ENCODE measurements at places on chromosomes 3 and 15.

DNA sequence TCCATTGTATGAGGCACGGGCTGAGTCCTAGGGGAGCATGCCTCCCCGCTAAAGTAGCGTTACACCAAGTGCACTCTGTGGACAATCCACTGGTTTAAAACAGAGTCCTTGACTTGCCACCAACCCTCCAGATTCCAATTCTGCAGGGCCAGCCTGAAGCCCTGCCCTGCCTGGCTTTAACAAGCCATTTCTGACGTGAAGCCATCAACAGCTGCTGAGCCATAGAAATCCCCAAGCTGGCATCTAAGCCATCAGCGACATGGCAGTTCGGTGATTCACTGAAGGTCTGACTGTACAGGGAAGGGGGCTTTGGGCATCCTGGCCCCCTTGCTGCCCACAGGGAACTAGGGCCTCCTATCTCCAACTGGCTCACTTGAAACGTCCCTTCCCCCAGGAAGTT lies 265.7 kb downstream of the UACA start:
- no peak for DNase-seq

DNA sequence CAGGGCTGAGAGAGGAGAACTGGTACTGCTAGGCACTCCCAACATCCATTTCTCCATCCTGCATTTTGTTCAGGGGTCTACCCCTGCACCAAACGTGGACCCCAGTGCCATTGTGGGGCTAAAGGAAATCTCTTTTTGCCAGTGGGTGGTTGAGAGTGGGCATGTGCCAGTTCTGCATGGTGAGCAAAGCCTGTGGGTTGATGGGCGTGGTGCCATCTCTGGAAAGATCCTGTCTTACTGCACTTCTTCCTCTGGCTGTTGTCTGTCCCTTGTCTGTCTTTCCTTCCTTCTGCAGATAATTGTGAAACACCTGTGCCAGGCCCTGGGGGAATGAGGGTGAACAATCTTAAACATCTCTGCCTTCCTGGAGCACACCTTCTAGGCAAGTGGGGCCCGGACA lies 1.4 kb upstream of the RARRES1 start:
- no peak for DNase-seq

- DNase-seq: no peak
These were observed 839.0 kb downstream of the TUSC7 start for GRCh38 chr3:117548600-117548999.

GRCh38 chr3:141294301-141294700 lies 62.7 kb downstream of the PXYLP1 start:
- no peak for DNase-seq

- DNase-seq: no peak
These were observed 36.1 kb downstream of the NSMCE3 start for GRCh38 chr15:29233566-29233965.

DNA sequence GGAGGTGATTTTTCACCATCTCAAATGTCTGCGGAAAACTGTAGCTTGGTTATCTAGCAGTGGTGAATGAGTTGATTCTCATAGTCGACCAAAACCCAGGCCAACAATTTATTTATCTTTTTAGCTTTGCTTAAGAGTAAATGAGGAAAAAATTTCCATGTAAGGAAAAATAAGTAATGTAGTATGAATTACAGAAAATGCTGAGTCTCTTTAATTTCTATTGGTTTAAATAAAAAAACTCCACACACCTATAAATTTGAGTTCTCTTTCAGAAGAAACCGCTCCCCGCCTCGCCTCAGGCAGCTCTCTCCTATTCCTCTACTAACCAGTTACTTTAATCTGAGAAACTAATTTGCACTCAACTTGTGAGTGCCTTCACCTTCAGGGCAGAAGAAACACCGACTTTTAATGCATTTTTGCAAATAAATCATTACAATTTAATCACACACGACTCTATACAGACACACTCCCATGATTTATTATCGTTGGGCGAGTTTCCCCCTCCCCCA lies 540 bp upstream of the RSRC1 start:
- no peak for DNase-seq

- DNase-seq: no peak
These were observed 108.5 kb downstream of the GLDN start for GRCh38 chr15:51450001-51450400.

- DNase-seq: no peak
These were observed 205.6 kb downstream of the VGLL3 start for GRCh38 chr3:86785386-86785785.

- DNase-seq: no peak
These were observed 2.2 kb downstream of the PDCD10 start for GRCh38 chr3:167732313-167733065.

DNA sequence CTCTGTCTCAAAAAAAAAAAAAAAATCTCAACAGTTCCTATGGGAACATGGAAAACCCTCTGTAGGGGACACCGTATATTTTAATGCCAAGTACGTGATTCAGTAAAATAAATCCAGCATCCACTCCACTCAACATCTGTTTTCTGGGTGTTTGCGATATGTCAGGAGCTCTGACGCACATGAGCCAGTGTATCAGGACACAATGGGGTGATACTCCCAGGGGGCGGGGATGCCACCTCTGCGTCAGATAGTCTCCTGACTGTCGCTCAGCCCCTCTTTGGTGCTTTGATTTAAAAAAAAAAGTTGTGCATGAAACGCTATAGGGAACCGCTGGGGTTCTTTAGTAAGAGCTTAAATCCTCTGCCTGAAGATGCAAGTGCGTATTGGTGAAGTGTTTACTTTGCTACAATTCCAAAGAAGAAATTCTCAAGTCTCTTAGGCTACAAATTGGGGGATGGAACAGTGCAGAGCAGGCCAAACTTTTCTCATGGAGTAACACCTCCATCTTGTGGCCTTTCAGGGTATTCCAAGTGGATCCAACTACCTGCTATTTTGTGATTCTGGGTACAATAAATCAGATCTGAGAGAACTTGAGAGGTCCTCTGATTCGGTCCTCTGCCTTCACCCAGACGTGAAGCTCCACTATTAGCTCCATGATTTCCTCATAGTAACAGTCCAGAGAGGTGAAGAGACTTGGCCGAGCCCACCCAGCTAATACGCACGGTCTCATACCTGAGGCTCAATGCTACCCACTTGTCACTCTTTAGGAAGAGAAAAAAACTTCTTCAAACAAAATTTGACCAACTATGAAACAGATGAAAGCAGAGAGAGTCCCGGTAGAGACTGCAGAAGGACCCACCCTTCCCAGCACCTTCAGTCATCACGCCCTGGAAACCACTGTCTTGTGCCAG lies 9.3 kb upstream of the NR2E3 start:
- DNase-seq: no peak

DNA sequence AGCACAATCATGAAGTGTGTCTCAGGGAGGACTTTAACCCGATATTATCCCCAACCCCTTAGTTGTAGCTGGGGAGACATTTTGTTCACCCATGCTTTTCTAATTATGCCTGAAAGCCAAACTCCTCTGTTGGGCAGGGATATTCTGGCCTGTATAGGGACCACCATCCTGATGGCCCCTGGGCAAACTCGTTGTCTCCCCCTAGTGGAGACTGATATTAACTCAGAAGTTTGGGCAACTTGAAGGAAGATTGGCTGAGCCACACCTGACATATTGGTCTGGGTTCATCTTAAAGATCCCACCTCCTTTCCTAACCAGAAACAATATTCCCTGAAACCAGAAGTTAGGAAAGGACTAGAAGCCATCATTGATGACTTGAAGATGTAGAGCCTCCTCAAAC lies 42.3 kb downstream of the TM4SF18 start:
- DNase-seq: no peak

GRCh38 chr15:40333922-40334492 lies 6.7 kb downstream of the CCDC9B start:
- DNase-seq: peak; percentile 44

- no peak for DNase-seq
These were observed 10.7 kb upstream of the SERPINI2 start for GRCh38 chr3:167484551-167484950.

- no peak for DNase-seq
These were observed 212.0 kb downstream of the XXYLT1 start for GRCh38 chr3:195059006-195059350.

DNA sequence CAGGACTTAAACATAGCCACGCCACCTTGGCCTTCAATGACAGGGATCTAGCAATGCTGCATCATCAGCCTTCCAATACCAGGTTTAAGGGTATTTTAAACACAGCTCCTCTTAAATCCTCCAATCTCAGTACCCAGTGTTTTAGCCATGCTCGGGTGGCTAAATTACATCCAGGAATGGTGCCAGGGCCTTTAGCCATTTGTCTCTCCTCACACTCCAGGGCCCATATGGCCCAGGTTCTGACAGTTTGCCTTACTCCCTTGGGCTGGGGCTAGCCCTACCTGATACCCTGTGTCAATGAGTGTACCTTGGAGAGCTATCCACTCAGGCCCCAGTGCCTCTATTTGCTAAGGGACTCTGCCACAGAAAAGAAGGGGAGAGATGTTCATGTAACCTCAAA lies 29.4 kb downstream of the ZNF589 start:
- DNase-seq: no peak

DNA sequence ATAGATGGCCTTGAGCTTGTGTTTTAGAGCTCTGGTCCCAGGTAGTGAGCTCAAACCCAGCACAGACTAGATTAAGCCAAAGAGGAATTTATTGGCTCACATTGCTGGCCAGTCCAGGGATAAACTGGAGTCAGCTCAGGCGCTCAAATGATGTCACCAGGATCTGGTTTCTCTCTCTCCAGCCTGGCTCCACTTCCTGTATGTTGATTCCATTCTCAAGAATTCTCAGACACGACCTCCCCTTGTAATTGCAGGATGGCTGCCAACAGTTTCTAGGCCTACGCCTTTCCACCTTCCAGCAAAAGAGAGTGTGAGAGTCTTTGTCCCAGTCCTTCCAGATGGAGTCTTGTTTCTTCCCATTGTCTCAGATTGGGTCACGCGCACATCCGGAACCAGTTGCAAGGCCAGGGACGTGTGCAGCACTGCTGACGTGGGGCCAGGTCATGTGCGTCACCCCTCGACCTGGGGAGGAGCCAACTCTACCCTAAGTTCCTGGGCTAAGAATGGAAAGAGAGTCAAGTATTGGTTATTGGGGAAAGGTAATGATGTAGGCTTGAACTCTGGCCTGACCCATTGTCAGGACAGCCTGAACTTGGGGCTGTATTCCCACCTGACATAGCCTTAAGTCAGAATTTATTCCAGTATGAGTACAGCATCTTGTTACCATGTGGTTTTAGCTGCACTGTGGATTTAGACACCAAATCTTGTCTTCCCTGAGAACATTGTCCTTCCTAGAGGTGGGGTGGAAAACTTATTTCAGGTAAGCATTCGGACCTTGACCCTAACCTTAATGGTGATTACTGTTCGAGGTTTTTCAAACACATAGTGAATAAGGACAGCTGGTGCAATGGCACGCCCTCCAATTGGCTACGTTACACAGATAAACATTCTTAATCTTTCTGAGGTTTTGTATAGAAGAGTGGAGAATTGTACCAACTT lies 31.6 kb downstream of the CACNA1D start:
- no peak for DNase-seq

DNA sequence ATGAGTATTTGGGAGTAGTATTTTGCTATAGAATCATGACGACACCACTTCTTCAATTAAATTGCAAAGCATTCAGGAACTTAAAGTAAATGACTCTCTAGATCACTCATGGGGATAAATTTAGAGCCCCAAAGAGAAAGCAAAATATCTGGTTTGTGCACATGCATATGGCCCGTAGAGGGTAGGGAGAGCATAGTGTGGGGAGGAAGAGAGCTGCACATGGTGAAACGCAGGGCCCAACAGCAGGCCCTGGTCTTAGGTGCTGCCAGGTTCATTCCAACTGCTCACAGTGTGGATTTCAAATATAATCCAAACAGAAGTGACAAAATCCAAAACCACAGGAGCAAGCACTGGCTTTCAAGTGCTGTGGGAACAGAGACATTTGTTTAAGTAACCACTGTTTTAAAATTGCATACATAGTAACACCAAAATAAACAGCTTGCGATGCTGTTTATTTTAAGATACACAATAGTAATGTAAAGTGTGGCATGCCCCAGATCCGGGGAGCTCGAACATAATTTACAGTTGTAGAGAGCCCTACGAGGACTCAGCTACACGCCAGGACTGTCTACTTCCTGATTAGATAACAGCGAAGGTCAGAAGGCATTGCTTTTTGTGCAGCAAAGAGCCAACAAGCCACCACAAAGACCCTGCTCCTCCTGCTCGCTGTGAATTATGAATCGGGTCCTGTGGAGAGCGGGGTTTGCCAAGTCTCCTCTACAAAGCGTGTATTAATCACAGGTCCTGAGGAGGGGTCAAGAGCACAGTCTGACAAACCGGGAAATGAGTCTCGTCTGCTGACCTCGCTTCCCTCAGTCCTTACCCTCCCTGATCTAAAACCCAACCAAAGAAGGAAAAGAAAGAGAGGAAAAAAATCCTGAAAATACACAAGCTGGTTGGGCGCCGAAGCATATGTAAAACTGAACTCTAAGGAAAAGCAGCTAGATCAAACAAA lies 80.6 kb downstream of the MEIS2 start:
- no peak for DNase-seq

DNA sequence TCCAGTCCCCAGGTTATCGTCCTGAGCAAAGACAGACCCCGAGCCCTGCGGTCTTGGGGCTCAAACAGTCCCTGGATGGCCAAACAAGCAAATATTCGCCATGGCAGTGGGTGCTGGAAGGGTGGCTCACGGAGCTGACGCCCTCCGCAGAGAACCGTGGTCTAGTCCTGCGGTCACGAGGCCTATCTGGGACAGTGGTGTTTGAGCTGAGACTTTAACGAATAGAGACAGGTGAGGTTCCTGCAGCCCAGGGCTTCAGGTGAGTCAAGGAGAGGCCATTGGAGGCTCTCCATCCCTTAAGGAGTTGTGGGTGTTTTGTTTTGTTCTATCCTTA lies 399 bp upstream of the SUCLG2 start:
- DNase-seq: no peak

GRCh38 chr15:36912311-36912712 lies 188.0 kb downstream of the MEIS2 start:
- no peak for DNase-seq

GRCh38 chr3:150610785-150611184 lies 7.7 kb downstream of the SELENOT start:
- no peak for DNase-seq

DNA sequence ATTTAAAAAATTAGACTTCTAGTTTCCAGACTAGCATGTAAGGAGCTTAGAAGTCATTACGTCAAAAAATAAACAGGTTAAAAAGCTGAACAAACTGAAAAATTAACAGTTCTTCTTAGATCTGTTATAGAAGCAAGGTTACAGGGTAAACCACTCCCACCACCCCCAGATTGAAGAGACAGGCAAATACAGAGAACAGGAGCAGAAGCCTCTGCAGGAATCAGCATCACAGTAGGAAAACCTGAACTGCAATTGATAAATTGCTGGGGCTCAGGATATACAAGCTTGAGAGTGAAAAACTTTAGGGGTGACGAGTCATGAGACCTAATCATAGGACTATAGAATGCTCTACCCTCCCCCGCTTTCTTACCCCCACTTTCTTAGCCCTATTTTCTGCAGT lies 222.3 kb downstream of the UBE2E2 start:
- no peak for DNase-seq

DNA sequence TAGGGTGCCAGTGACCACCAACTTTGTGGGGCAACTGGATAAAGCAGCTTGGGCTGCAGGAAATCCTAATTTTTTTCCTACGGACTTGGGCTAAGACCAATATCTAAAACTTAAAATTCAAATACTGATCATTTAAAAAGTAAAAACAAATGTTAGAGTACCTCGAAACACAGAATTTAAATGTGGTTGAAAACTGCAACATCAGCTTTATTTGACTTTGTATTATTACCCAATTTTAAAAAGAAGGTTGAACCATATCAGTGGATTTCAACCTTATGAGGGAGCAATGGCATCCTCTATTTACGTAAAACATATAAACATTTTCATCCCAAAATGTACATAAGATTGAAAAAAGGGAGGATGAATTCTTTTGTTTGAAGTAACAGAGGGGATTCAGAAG lies 26.2 kb downstream of the CFAP20DC start:
- no peak for DNase-seq
